ENCODE measurements at places on chromosomes 3 and 15.

DNA sequence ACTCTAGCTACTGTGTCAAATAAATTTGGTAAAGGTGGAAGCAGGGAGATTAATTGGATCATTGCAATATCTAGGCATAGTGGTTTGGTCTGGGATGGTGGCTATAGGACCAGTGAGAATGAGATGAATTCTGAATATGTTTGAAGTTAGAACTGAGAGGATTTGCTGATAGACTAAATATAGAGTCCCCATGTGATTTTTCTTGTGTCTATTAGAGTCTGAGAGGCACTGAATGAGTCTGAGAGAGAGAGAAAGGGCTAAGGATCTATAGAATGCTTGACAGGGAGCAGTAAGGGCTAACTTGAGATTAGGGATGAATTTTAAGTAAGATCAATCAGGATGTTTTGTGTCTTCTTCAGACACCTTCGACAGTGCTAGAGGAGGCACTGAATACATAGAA is 77.9 kb upstream of the CHL1 start:
- DNase-seq: no peak

- no peak for DNase-seq
Observed at GRCh38 chr3:71907996-71908395, 123.0 kb upstream of the PROK2 start.

DNA sequence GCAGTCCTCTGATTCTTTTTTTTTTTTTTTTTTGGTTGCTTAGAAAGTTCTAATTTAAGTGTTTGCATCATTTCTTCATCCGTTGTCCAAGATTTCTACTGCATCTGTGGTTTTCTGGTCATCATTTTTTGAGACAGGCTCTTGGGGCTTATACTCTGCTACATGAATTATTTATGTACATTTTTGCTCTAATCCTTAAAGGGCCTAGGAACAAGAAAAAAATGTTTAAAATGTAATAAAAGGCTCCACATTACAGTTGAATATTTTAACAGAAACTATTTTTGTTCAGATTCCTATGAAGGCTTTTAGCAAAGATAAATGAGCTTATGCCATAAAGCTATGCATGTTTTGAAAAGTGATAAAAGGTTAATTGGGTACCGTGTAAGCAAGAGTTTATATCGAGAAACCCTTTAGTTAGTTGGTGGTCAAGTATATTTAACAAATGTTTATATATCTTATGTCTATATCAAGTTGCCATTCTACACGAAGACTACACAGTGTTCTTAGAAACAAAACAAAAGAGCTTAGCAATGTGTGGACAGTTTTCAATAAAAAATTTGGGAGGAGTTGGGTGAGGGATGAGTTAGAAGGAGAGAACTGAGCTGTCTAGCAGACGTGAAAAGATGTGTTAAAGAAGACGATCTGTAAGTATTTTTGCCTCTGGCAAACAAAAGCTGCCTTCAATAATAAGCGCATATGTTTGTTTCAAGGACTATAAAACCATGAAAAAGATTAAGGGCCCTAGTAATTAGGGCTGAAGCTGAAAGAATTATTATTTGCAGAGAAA is 563.6 kb upstream of the NAALADL2 start:
- no peak for DNase-seq

DNA sequence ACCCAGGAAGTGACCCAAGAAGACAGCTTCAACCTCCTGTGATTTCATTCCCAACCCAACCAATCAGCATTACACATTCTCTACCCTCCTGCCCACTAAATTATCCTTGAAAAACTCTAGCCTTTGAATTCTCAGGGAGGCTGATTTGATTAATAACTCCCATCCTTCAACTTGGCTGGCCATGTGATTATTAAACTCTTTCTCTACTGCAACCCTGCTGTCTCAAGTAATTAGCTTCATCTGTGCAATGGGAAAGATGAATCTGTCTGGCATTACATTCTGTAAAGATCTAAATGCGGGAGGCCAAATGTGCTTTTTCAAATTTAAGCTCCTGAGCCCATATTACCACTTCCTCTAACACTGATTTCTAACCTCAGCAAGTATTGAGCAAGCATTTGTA is 95.9 kb upstream of the STT3B start:
- DNase-seq: no peak

DNA sequence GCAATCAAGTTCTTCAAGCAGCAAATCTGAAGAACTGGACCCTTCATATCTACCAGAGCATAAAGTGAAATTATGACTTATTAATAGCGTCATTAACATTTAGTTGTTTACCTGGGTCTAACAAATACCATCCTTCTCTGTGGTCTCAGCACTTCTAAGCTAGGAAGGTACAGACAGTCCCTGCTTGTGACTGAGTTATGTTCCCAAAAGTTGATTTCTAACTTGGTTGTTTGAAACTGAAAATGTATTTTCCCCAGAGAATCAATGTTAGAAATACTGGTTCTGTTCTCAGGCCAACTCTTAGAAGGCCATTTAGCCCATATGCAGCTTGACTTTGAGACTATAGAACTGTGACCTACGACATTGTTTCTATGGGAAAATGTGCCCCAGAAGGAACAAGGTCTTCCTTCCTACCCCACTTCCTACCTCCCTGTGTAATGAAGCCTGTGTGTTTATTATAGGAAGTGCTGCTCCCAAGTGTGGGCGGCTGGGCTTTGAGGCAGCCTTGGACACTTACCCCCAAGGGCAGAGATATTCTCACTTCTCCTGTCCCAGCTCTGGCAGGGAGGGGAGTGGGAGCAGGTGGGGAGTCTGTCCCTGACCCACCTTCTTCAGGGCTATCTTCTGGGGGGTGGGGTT is 12.2 kb upstream of the MAPK6 start:
- DNase-seq: no peak

- DNase-seq: no peak
Observed at GRCh38 chr15:35256141-35256540, 171.0 kb upstream of the NANOGP8 start.

GRCh38 chr3:12840591-12841148 is 695 bp downstream of the RPL32 start:
- DNase-seq: no peak

DNA sequence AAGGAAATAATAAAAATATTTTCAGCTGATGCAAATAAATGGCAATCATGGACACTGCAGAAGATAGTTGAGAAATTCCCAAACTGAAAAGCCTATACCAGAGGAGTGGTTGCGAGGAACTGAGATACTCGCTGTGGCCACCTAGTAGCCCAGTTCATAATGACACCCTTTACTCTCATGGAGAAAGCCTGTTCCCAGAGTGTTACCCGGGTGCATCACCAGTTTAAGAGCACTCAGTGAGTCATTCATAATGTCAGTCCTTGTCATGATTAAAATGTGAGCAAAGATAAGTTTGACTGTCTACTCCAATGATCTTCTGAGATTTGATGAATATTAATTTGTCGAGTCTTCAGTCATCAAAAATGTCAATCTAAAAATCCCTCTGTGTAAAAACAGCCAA is 138.4 kb upstream of the LRRC3B start:
- no peak for DNase-seq

DNA sequence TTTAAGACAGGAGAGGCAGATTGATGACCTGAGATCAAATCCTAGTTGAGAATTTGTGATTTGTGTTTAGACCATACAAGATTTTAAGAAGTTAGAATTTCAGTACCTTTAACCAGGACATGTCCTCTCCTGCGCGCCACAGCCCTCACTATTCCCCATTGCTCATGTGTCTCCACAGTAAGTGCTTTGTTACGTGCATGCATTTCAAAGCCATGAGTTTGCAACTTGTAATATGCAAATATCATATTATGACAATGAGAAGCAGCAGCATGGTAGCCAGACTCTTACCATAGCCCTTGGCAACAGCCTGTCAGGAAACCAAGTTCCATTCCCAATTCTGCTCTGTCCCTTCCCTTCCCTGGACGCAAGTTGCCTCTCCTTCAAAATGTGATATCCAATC is 73.3 kb upstream of the ATP13A5 start:
- DNase-seq: no peak

GRCh38 chr3:10738688-10739372 is 77.2 kb upstream of the SLC6A11 start:
- peak; percentile 45 for DNase-seq

GRCh38 chr3:188881954-188882641 is 289.7 kb upstream of the TPRG1 start:
- DNase-seq: no peak

DNA sequence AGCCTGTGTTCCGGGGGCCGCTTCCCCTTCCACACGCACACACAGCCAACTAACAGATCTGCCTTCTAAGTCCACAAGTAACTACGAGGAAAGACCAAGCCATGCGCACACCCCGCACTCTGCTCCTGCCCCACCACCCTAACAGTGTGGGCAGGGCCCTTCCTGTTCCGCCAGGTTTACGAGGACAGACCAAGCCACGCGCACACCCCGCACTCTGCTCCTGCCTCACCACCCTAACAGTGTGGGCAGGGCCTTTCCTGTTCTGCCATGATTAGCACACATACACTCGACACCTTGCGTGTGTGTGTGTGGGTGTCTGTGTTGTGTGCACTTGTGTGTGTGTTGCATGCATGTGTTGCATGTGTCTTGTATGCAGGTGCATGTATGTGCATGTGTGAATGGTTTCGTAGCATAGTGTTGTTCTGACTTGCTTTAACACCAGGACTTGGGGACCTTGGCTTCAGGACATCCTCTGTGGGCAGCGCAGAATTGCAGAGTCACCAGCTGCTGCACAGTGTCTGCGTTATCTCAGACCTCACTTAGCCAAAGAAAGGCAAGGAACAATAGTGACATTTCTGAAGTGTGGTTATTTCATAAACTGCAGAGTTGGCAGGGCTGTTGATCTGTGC is 114.4 kb downstream of the CHSY1 start:
- DNase-seq: no peak

GRCh38 chr3:135864060-135864459 is 101.5 kb upstream of the PPP2R3A start:
- no peak for DNase-seq

DNA sequence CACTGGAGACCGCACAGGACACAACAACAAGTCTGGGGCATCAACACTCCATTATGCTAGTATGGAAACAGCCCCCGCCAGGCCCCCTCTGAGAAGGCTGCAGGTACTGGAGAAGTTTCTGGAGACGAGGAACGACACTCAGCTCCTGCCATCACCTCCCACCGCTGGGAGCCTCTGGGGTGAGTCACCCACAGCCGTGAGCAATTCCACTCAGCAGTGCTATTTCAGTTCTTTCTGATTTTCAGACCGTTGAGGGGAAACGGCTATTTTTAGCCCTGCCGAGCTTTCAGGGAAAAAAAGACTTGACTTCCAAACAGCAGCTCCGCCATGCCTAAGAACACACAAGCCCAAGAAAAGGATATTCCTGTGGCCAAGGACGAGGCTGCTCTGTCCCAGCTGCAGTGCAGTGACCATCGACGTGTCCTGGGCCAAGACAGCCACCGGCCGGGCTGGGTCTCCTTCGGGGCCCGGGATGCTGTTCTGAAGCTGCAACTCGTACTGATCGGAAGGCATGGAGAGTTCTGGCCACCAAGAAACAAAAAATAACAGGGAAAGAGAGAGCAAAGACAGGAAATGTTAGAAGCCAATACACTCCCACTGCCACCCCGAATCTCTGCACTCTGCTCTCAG is 40.8 kb downstream of the NUP210 start:
- DNase-seq: no peak

DNA sequence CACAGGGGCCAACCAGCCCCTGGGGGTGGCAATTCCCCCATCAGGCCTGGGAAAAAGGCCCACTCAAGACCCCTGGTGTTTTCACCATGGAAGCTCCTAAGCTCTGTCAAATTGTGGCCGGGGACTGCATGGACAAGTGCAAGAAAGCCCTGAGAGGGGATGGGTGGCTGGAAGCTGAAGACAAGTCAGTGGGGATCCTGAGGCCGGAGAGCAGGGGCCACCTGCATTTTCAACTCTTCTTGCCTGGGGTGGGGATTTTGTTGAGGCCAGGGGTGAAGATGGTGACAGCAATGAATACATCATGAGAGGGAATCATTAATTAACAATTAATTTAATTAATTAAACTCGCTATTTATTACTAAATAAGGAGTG is 33.9 kb downstream of the FEM1B start:
- DNase-seq: no peak

- DNase-seq: no peak
Observed at GRCh38 chr3:62582495-62583172, 209.3 kb upstream of the FEZF2 start.

- DNase-seq: no peak
Observed at GRCh38 chr15:30044377-30044776, 38.4 kb upstream of the GOLGA8J start.

DNA sequence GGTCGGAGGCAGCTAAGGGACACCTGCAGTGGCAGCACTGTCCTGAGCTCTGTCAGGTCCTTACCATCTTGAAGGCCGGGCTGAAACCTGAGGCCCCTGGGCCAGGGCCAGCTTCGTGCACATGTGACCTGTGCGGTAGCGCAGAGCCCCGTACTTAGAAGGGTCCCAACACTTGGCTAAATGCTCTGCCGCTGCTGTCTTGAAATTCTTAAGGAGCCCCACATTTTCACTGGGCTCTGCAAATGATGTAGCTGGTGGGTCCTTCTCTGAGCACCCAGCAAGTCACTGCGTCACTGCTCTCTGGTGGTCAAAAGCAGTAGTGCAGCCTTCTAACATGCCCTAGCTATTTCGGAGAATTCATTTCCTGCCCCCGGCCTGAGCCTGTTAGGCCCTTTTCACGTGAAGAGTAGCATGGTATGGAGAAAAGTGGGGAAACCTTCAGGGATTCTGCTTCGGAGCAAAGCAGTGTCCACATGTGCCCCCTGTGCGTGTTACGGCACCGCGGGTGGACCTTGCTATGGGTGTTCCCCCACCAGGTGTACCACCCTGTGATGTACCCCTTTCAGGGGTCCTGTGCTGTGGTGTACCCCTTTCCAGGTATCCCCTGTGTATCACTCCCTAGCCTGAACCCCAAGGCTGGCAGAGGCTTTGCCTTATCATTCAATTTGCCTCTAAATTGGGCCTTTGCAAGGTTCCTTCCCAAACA is 79.7 kb downstream of the TMEM266 start:
- DNase-seq: peak; percentile 19
